ENCODE measurements at places on chromosomes 5 and 9.

DNA sequence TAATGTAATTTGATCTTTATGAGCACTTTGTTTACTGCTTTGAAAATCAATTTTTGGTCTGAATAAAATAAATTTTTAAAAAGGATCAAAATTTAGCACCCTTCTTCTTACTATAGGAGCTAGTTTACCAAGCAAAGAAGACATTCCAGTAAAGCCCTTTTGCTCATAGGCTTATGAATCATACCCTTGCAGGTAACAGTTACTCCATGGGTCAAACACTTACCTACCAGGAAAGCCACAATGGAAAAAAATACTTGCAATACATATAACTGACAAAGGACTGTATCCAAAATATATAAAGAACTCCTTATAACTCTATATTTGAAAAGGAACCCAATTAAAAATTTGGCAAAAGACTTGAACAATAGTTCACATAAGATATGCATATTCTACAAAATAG lies 66.6 kb downstream of the SHOC1 start:
- no peak for DNase-seq

DNA sequence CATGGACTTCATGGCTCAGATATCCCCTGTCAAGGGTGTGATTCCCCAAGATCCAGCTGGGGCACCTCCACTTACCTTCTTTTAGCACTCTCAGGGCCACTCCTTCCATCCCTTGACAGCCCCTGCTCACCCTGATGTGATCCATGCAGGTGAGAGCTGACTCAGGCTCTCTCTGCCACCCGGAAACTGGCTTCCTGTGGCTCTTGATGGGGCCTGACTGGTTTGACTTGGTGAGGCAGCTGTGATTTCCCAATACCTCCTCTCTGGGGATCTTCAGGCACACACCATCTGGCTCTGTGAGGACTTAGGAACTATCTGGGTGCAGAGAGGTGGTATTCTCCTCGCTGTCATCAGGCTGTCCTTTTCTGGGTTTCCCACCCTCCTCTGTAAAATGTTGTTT lies 7.9 kb upstream of the FAT2 start:
- no peak for DNase-seq

DNA sequence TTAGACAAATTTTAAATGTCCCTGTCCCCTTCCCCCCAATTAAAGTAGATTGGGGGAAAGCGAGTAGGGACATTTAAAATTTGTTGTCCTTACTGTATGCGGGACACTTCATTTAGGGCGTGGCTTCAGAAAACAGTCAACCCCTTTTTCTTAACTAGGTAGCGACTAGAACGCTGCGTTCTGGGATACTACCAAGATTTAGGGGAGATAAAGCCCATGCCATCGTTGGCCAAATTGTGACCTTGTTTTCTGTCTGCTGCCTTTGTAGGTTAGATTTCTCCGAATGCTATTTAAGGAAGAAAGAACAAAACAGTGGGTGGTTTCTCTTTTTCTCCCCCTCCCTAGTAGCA lies 1.2 kb downstream of the CKS2 start:
- no peak for DNase-seq

- DNase-seq, result peak; percentile 1
Observed at GRCh38 chr5:152113401-152113800, 188.8 kb upstream of the GLRA1 start.

GRCh38 chr9:83569326-83569725 lies 31.1 kb upstream of the FRMD3 start:
- DNase-seq, result no peak

DNA sequence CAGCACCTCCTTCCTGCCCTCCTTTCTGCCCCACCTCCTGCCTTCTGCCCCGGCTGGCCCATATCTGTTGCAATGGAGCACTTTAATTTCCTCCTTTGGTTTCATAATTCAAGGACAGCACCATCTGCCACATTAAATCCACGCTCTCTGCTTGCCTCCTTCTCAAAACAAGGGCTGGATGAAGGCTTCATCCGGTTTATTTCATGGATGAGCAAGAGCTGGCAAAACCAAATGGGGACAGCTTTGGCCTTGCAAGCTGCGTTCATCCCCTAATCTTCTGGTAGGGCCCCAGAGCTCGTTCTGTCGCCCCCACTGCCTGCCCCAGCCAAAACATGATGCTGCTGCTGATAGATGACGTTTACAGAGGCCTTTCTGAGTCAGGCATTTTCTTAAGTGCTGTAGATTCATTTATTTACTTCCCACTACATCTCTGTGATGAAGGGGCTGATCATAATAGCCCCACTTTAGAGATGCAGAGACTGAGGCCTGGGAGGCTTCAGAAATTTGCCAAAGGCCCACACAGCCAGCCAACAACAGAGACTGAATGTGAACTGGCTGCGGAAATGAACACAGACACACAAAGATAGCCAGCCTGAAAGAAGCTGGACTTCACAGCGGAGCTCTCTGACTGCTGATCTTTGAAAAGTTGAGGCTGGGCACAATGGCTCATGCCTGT lies 115.6 kb upstream of the CPEB4 start:
- no peak for DNase-seq

GRCh38 chr5:27465140-27465539 lies 426.8 kb upstream of the CDH9 start:
- DNase-seq, result no peak

- no peak for DNase-seq
Observed at GRCh38 chr9:74556685-74557084, 59.5 kb downstream of the RORB start.

GRCh38 chr5:118614731-118615456 lies 373.5 kb downstream of the DTWD2 start:
- no peak for DNase-seq

GRCh38 chr5:103003872-103004271 lies 116.1 kb downstream of the GIN1 start:
- DNase-seq, result no peak

Measured in activated CD8-positive, alpha-beta memory T cell treated with anti-CD3 and anti-CD28 coated beads for 1 hour (primary cell).